NCI-H2081 (cell line): ENCODE measurements at places on chromosomes 2 and 18.
A peak's percentile ranks its signal among the peaks of the same experiment; 100 is the strongest.

GRCh38 chr2:135485441-135485840, 45.6 kb downstream of the ZRANB3 start:
- DNase-seq = no peak

- no peak for DNase-seq
Observed at GRCh38 chr18:79936641-79937040, 14.8 kb downstream of the SLC66A2 start.

DNA sequence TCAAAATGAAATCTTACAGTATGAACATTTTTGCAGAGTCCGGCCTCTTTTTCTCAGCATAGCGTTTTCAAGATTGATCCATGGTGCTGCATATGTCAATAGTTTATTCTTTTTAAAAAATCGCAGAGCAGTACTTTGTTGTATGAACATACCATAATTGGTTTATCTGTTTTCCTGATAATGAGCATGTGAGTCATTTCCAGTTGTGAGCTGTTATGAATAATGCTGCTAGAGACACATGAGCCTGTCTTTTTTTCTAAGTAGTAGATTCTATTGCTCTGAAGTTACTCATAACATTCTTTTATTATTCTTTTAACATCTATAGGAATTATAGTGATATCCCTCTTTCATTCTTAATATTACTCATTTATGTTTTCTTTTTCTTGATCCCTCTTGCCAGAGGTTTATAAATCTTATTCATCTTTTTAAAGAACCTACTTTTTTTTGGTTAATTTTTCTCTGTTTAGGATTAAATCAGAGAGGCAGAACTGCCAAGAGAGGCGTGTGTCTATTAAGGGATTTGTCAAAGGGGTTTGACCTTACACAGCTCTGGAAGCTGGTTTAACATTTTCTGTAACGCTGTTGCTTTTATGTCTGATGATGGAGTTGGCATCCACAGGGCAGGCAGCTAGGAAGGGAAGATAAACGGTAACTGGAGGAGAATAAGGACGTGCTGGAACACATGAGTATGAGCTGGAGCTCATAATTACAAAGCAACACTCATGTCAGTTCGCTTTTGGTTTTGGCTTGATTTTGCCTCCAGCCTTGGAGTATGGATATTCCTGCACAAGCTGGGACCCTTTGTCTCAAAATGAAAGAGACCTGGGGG, 47.4 kb downstream of the MGAT5 start:
- DNase-seq = no peak

GRCh38 chr2:176398243-176399073, 129.2 kb downstream of the MTX2 start:
- DNase-seq = no peak

- DNase-seq = no peak
Observed at GRCh38 chr18:13306583-13306982, 88.0 kb downstream of the LDLRAD4 start.

DNA sequence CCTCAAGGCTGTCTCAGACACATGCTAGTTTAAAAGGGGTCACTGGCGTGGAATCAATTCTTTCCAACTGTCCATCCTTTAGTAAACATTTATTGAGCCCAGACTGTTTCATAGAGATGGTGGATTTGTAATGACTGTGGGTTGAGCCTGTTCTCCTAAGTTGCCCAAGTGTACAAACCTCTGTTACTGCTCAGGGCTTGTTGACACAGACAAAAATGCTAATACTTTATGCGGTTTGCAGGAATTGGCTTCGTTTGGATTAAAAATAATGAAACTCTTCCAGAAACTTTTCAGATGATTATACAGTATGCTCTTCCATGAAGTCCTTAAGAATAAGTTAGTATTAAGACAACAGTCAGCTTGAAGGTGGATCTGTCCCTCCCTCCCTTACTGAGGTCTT, 83.6 kb upstream of the MGAT5 start:
- DNase-seq = no peak

GRCh38 chr2:46230115-46230571, 67.1 kb upstream of the EPAS1 start:
- DNase-seq = no peak

DNA sequence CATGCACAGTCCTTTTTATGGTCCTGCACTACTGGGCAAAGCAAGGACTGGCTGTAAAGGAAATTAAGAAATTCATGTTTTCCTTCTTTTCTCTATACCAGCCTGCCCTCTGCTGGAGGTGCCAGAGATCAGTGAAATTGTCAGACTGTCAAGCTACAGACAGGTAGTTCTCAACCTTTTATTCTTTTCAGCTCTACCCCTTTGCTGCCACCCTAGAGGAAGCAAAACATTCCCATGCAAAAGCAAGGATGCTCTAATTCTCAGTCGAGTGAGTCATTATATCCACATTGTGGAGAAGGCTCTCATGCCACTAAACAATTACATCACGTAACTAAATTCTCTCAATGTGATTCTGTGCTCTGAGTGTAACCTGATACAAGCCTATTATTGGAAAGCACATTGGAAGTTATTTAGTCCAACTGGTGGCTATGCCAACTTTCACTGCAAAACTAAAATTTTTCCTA, 25.0 kb upstream of the RAPGEF4 start:
- DNase-seq = peak; percentile 51
